ENCODE measurements at places on chromosomes 7 and 10.
A peak's percentile ranks its signal among the peaks of the same experiment; 100 is the strongest.

GRCh38 chr10:33331379-33331694, 3.1 kb downstream of the NRP1 start:
- H3K36me3 ChIP-seq = no peaks in the 10 kb centered on the region
- DNase-seq = no peak
- peaks cover 59% of the 10 kb centered on the region for H3K27me3 ChIP-seq
- peaks cover 21% of the 10 kb centered on the region for H3K4me1 ChIP-seq
- H3K4me3 ChIP-seq = no peak overlapping the region
- no peak overlapping the region for H3K27ac ChIP-seq

GRCh38 chr7:50690541-50691011, 92.1 kb downstream of the GRB10 start:
- H3K36me3 ChIP-seq = no peaks in the 10 kb centered on the region
- H3K4me3 ChIP-seq = no peak overlapping the region
- H3K4me1 ChIP-seq = no peaks in the 10 kb centered on the region
- no peaks in the 10 kb centered on the region for H3K27me3 ChIP-seq
- H3K27ac ChIP-seq = no peak overlapping the region
- DNase-seq = no peak

- H3K27me3 ChIP-seq = peaks cover 46% of the 10 kb centered on the region
- peaks cover 3% of the 10 kb centered on the region for H3K4me1 ChIP-seq
- H3K27ac ChIP-seq = no peak within 1 kb of the TSS
- no peak within 1 kb of the TSS for H3K4me3 ChIP-seq
- no peaks in the 10 kb centered on the region for H3K36me3 ChIP-seq
Observed at GRCh38 chr10:121598263-121599249, at the start of gene FGFR2. TSS of gene FGFR2 (minus strand) at chr10:121598444. CDS start at chr10:121593817, 4,627 bp downstream.

DNA sequence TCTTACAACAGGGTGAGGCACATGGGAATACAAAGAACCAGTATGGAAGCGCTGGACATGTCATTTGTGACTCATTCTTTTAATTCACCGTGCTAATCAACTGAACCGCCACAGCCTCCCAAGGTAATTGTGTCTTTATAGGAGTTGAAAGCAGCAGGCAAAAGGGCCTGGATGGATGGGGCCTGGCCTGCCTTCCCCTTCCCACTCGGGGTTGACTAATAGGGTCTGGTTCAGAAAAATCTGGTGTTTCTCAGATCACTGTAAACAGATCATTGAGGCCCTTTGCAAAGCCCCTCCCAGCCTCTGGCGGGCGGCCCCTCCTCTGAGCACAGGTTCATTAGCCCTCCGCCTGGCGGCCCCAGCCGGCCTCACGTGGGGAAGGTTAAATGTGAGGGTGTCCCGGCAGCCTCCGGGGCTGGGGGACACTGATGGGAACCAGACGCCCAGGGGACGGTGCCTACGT, 100.8 kb downstream of the EBF3 start:
- H3K27ac ChIP-seq = no peak overlapping the region
- DNase-seq = no peak
- no peak overlapping the region for H3K4me3 ChIP-seq
- no peaks in the 10 kb centered on the region for H3K36me3 ChIP-seq
- no peaks in the 10 kb centered on the region for H3K4me1 ChIP-seq

DNA sequence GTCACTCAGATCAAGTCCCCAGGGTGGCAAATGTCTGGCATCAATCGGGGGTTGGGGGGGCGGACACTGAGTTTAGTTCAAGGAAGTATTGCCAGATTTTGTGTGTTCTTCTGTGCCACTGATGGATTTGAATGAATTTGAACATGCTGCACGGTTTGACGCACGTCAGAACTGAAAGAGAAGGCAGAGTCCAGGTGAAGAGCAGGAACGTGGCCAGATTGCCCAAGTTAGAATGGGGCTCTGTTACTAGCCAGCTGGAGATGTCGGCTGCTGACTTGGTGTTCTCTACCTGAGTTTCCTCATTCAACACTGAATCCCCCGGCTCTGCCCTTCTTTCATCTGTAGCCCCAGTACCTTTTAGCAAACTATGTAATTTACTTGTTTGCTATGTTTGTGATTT, 180.2 kb downstream of the PRKCQ start:
- no peak for DNase-seq
- no peak overlapping the region for H3K4me3 ChIP-seq
- no peak overlapping the region for H3K27ac ChIP-seq
- peaks cover 3% of the 10 kb centered on the region for H3K36me3 ChIP-seq
- H3K4me1 ChIP-seq = peaks cover 26% of the 10 kb centered on the region

GRCh38 chr10:109450702-109451101, 472.6 kb downstream of the XPNPEP1 start:
- no peaks in the 10 kb centered on the region for H3K36me3 ChIP-seq
- no peak overlapping the region for H3K4me3 ChIP-seq
- no peaks in the 10 kb centered on the region for H3K4me1 ChIP-seq
- no peak overlapping the region for H3K27ac ChIP-seq
- DNase-seq = no peak

DNA sequence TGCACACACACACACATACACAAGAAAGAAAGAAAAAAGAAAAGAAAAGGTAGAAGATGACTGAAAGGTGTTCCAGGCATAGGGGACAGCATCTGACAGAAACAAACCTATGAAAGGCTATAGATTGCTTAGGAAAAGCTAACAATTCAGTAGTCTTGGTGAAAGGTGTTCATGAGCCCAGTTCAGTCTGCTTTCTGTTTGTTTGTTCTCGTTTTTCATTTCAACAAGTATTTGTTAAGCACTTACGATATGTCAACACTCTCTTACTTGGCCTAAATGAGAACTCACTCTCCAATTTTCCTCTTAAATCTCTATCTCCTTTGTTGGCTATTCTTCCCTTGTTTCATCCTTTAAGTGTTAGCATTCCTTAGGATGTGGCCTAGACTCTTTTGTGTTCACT, 133.2 kb downstream of the GRM8 start:
- no peak overlapping the region for H3K27ac ChIP-seq
- no peak for DNase-seq
- H3K36me3 ChIP-seq = no peaks in the 10 kb centered on the region

DNA sequence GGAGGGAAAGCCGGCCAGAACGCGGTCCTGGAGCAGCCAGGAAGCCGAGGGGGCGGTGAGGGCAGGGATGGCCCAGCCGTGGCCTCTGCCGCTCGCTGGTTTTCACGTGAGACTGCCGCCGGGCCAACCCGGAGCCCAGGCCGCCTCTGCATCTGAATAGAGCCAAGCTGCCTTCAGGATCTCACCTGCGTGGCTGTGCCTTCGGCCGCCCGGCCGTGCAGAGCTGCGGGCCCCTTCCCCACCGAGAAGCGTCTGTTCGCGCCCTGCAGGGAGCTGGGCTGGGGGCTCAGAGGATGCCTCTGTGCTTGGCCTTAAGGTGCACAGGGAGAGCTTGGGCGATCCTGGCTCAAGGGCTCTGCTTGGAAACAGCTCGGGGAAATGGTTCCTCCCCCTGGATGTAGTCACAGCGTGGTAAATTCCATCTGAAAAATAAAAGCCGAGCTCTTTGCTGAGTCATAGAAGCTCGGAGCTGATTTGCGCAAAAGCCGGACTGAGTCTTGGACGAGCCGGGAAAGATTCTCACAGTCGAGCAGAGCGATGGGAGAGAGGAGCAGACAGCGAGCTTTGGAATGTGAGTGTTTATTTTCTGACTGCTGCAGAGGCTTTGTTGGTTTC, at the start of gene JAKMIP3:
TSS of gene JAKMIP3 (plus strand) at position 456 of the 615 bp plus-strand sequence. CDS start 38,863 bp downstream, outside the sequence.
- H3K27ac ChIP-seq = no peak within 1 kb of the TSS
- DNase-seq = no peak
- peaks cover 8% of the 10 kb centered on the region for H3K4me1 ChIP-seq
- H3K4me3 ChIP-seq = peak within 1 kb of the TSS; percentile 51
- H3K36me3 ChIP-seq = no peaks in the 10 kb centered on the region

- H3K4me1 ChIP-seq = no peaks in the 10 kb centered on the region
- no peaks in the 10 kb centered on the region for H3K36me3 ChIP-seq
- H3K27me3 ChIP-seq = peaks cover 28% of the 10 kb centered on the region
Observed at GRCh38 chr10:122157451-122157850, 113.6 kb upstream of the BTBD16 start.

- no peak for DNase-seq
- H3K4me3 ChIP-seq = no peak overlapping the region
- no peak overlapping the region for H3K27ac ChIP-seq
- H3K27me3 ChIP-seq = no peaks in the 10 kb centered on the region
Observed at GRCh38 chr7:128422842-128423241, 13.1 kb upstream of the IMPDH1 start.
